ENCODE measurements at places on chromosomes 6 and 20. TPM values are rescaled to one million over a fixed set of nuclear protein-coding genes. Genes with fewer than 3 reads are reported as not detected.

HDGFL1 gene
- not detected for polyA plus RNA-seq

PI16 gene
- polyA plus RNA-seq = 2.1 TPM

ETV7 gene
- polyA plus RNA-seq = 0.11 TPM

- DNase-seq = no peak
Observed at GRCh38 chr6:22149096-22149495, 147.7 kb downstream of the PRL start.

DNA sequence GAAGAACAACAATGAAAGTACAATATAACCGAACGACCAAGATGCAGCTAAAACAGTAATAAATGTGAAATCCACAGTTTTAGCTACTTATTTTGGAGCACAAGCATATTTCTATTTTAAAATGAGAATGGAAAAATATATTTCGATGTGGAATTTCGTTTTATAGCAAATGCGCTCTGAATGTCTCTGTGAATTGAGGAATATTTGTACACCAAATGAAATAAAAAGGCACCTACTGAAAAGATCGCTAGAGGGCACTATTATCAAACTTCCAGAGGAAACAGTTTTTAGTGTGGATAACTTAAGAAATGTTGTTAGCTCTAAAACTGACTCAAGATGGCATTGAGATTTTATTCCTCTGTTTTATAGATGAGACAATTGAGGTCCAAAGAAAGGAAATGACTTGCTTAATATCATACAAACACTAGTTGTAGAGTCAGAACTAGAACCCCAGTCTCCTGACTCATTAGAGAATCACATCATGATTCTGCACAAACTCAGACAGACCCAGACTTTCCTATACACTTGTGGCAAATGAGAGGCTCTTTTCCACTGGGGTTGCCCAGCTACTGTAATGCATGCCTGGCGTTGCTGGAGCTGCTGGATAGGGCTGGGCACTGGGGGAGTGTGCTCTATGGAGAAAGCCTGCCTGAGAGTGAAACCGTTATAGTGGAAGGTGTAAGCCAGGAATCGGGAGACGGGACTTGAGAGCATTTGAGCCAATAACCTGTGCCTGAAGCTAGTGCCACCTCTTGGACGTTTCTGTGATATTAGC lies 51.9 kb downstream of the GCLC start:
- peak; percentile 70 for DNase-seq

- no peak for DNase-seq
Observed at GRCh38 chr6:34225551-34225950, 11.1 kb upstream of the HMGA1 start.

DNA sequence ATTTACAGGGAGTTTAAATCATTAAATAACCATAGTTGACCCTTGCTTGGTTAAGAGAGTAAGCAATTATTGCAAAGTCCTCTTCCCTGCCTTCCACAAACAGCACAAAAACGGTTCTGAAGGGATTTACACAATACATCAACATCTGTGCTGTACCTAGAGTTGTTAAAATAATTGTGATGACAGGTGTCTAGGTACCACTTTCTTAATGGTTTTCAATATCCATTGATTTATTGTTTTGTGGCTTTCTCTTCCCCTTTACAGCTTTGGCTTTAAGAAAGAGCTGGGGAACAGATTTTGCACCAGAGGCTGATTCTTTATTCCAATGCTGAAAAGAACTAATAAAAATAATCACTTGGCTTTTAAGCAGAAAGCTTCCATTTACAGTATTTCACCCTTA lies 598 bp upstream of the SOX4 start:
- DNase-seq = no peak

DNA sequence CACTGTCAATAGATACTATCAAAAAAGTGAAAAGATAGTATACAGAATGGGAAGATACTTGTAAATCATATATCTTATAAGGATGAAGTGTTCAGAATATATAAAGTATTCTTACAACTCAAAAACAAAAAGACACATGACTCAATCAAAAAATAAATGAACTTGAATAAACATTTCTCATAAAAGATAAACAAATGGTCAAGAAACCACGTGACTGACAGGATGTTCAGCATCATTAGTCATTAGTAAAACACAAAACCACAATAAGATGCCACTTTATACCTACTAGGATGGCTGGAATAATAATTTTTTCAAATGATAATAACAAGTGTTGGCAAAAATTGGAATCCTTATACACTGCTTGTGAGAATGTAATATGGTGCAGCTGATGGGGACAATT lies 729.1 kb upstream of the HS3ST5 start:
- no peak for DNase-seq

DNA sequence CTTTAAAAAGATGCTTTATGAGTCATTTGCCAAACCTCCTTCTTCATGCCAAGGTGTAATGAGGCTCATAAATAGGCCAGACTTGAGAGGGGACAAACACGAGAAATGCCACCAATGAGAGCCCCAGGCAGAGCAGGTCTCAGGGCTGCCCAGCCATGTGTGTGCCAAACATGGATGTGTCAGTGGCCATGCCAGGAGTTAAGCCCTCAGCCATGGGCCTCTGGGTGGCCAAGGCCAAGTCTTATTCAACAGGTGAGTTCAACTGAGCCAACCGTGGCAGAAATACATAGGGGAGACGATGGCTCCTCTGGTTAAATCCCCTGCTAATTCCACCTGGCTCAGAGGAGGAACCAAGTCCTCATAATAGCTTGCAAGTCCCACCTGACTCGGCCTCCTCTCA lies 358.8 kb downstream of the PREX1 start:
- DNase-seq = no peak

GRCh38 chr6:160300076-160300695 lies 41.6 kb upstream of the SLC22A2 start:
- peak; percentile 4 for DNase-seq

- no peak for DNase-seq
Observed at GRCh38 chr20:44883214-44883902, 2.1 kb upstream of the YWHAB start.

All from renal pelvis (tissue), 12 donors.